ENCODE measurements at places on chromosomes 5 and 9.
A peak's percentile ranks its signal among the peaks of the same experiment; 100 is the strongest.

- DNase-seq = no peak
Observed at GRCh38 chr9:134378901-134379338, 52.7 kb downstream of the RXRA start.

DNA sequence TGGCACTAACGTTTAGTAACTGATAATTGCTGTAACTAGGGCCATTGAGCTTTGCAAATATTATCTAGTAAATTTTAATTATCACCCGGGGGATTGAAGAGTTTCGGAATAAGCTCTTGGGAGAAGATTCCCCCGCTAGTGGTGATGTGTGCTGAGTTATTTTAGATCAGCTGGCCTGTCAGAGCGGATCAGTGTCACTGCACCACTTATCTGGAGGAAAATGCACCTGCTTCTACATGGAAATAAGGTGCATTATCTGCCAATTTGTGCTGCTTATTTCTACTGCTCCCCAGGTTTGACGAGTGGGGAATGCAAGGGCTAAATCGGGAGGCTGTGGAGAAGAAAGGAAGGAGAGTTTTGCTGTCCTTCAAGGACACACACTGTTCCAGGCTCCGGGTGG, 518.6 kb downstream of the TLE4 start:
- no peak for DNase-seq

DNA sequence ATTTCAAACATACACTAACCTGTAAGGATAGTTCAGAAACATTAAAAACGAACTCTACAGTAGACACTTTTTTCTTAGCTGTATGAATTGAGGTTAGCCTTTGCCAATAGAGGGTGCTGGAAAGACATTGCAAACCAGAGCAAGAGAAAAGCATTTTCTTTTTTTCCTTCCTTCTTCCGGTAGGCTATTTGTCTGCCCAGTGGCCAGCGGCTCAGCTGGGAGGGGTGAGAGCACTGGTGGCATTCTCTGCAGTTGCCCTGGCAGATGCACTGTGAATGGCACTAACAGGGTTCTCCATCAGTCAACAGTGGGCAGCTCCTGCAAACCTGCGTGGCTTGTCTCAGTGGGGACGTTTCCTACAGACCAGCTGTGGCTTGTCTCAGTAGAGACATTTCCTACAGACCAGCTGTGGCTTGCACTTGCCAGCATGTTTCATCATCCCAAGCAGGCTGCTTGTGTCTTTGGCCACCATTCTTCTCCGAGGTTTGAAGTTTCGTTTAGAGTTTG, 984.5 kb upstream of the CDH18 start:
- DNase-seq = peak; percentile 26

DNA sequence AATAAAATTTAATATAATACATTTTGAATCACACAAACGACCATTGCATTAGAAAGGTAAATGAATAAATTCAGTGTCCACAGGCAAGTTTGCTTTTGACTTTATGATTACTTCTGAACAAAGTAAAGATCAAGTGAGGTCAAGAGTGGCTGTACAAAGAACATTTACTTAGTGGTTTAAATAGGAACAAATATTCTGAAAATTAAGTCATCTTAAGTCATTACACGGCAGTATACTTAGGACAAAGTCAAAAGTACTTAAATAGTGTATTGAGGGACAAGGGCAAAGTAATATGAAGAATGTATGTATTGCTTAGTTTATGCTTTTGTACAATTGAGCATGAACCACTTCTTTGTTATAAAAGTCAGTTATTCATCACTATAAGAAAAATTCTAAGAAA, 1511.2 kb upstream of the CDH9 start:
- DNase-seq = no peak

DNA sequence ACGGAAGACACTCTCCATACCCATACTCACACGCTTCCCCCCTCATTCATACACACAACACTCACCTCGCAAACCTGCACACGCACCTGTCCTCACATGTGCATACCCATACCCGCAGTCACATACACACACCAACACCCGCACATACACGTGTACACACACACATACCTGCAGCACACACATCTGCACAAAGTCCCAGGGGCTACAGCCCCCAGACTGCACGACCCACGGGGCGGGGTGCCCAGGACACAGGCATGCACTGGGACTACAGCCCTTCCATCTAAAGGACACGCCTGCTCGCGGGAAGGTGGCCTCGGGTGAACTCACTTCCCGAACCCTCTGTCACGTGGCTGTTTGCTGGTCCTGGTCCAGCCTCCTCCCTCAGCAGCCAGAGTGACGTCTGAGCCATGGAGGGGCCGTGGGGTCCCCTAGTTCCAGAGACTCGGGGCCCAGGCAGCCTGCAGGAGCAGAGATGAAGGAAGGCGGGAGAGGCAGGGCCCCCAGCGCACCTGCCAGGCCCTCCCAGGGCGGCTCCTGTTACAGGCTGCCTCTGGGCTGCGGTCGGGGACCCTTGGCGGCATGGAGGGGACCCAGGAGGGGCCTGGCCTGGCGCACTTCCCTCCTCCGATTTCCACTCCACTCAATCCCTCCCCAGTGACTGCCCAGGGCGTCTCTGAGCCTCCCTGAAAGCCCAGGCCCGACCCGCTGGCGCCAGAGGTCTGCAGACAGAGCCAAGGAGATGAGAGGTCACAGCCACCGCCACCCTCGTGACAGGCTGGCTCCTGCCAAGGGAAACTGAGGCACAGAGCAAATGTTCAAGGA, 8.1 kb downstream of the SLC12A7 start:
- no peak for DNase-seq

DNA sequence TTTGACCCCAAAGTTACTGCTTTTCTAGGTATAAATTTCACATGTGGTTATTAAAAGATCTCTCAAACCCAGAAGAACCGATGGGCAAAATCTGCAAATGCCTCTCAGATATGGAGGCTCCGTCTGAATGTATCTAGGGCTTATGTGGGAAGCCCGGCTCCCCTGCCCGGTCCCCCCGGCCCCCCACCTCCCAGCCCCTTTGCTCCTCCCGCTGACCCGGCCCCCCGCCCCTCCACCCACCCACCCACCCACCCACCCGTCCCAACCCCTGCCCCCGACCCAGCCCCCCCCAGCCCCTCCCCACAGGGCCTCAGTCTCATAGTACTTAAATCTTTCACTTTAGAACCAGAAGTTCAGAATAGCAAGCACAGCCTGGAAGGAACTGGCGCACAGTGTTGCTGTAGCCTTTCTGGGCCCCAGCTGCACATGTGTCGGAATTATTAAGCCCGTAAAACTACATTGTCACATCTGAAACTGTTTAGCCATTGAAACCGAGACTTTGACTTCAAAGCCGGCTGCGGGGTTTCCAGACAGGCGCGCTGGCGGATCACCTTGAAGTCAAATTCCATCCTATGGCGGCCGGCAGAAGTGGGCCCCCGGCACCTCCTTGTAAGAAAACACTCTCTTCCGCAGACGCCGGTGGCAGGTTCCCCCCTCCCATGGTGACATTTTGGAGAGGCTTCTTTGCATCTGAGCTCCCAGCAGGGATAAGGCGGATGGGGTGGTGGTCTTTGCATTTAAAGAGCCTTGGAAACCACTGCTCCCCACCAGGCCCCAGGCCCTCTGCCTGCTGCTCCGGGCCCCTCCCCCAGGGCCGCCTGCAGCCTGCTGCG, 12.8 kb downstream of the NKD2 start:
- DNase-seq = peak; percentile 64

DNA sequence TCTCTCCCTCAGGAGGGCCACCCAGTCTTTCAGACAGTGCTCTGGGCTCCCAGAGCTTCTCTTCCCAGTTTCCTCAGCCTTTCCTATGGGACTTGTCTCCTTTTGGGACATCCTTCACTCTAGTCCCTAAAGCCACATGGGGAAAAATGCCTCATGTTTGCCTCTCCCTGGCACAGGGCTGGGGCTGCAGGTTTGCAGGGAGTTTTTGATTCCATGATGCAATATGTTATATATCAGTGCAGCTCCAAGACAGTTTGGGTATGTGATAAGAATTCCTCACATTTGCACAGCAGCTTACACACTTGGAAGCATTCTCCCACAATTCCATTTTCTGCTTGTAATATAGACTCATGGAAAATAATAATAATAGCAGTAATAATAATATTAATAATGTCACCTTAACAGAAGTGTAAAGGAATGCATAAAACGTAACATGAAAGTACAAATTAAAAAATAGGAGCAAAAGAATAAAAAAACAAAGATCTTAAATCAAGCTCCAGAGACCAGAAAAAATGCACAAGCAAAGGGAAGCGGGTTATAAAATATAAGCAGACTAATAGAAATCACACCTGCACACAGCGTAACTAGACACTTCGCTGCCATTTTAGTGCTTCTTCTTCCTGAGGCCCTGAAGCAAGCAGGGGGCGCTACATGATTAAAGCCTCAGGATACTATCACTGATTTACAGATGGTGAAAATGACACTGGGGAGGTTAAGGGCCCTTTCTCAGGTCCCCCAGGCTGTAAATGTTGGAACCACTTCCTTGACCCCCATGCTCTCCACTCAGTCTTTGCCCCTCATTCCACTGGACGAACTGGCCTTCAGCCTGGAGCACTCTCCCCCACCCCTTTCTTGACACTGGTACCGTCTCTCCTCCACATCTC, 70.0 kb upstream of the IL17B start:
- DNase-seq = peak; percentile 38

DNA sequence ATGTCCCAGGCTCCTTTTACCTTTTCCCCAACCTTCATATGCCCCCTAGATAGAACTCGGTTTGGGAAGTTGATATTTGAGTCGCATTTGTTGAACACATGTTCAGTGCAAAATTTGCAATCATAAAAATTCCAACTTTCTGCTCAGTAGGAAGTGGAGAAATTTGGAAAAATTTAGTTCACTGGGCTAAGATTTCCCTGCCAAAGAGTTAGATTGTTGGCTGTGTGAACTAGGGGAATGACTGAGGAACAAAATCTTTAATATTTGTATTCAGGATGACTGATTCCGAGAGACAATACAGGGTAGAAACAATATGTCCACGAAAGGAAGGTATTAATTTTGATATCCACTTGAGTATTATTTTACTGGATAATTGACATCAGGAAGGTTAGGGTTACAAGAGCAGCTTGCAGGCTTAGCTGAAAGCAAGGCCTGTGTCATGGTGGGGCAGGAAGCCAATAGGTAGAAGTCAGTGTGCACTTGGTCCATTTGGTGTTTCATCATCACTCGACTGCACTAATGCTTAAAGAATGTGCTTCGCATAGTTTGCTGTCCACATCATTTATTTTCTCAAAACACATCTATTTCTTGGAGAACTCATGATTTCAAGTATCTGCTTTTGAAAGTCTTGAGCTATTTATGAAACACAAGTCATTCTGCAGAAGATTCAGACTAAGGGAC, 59.4 kb upstream of the GNA14 start:
- no peak for DNase-seq

GRCh38 chr9:30534896-30535295, 1849.5 kb upstream of the ACO1 start:
- no peak for DNase-seq

DNA sequence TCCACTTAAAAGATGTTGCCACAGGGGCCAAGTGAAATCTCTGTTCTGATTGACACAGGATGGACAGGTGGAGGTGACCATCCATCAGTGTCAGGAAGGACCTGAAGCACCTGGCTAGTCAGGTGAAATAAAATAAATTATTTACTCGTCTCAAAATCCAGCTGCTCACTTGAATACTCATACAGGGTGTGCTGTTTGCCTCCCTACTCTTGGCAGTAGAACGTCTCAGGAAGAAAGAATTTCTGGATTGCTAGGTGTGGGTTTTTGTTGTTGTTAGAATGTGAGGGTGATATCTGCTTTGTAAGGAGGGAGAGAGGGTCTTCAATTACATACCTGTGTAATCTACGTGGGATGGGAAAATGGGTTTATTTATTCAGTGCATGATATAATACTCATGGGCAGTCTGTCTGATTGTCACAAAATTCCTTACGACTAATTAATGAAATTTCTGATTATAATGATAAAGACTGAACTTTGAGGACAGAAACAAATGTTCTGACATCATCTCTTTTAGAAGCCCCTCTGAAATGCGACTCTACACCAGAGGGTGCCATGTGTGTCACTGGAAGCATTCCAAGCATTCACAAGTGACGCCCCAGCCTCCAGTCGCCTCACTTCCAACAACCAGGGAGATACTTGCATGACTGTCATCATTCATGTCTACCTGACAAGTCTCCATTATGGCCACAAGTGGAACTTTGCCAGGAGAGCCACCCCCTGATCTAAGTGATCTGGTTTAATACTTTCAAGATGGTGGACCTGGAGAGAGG, 218.4 kb downstream of the GAPVD1 start:
- no peak for DNase-seq

DNA sequence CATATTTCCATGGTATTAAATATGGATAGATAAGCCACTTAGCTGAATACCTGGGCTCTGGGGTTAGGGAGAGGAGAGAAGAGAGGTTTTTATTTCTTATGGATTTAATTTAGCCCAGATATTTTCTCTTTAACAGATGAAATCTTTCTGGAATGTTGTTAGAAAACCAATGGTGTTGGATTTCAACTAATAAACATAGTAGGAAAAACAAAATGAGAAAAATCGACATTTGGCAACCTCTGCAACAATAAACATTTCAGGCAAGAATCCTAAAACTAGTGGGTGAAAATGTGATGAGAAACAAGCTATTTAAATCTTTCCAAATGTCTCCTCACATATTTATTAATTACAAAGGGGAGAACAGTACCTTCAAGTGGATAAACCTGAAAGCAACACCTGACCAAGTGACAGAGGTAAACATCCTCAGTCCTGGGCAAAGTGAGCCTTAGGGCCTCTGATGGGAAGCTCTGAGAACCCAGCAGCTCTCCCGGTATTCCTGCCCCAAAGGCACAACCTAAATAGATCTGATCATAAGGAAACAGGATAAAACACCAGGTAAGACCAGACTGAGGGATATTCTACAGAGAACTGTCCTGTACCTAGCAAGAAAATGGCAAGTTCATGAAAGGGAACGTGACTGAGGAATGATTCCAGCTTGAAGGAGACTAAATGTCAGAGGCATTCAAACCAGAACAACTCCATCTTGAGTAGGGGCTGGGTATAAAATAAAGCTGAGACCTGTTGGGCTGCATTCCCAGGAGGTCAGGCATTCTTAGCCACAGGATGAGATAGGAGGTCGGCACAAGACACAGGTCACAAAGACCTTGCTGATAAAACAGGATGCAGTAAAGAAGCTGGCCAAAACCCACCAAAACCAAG, 163.7 kb downstream of the ESM1 start:
- DNase-seq = no peak

Data from RPMI8226 (cell line).